Bladder microvascular endothelial cell (primary cell): ENCODE measurements at places on chromosomes 7 and 10. TPM values are rescaled to one million over a fixed set of nuclear protein-coding genes. Genes with fewer than 3 reads are reported as not detected.

Gene OPN1SW
- total RNA-seq = 1.1 TPM in 1 of 2 replicates, not detected in the other

Gene ZDHHC6
- 18.9 and 30.8 TPM in 2 replicates for total RNA-seq

Gene ASZ1
- total RNA-seq = not detected in 2 replicates

Gene POLL
- 6.6 and 8.0 TPM in 2 replicates for total RNA-seq

Gene MSMB
- total RNA-seq = not detected in 2 replicates

Gene GARS1
- total RNA-seq = 78.0 and 142 TPM in 2 replicates

Gene CFAP43
- under 0.01 TPM in 1 of 2 replicates, not detected in the other for total RNA-seq

Gene ANKRD30A
- not detected in 2 replicates for total RNA-seq

Gene ZNF365
- 0.25 TPM in 1 of 2 replicates, not detected in the other for total RNA-seq

Gene PTN
- total RNA-seq = 0.16 TPM in 1 of 2 replicates, not detected in the other

Gene CISD1
- 14.2 and 37.8 TPM in 2 replicates for total RNA-seq

Gene WNT2
- total RNA-seq = not detected in 2 replicates

Gene SEMA4G
- total RNA-seq = 1.8 and 2.8 TPM in 2 replicates

Gene CASTOR2
- total RNA-seq = 5.0 and 9.8 TPM in 2 replicates

Gene NAT16
- not detected in 2 replicates for total RNA-seq

Gene SAP25
- total RNA-seq = not detected in 2 replicates

Gene STAG3
- 0.25 and 0.32 TPM in 2 replicates for total RNA-seq
